RKO (cell line): ENCODE measurements at places on chromosomes 2 and 18.

- DNase-seq, result no peak
Measured at GRCh38 chr2:200376513-200377354, 70.2 kb downstream of the SPATS2L start.

GRCh38 chr2:23947350-23947749 lies 7.1 kb downstream of the UBXN2A start:
- DNase-seq, result no peak

DNA sequence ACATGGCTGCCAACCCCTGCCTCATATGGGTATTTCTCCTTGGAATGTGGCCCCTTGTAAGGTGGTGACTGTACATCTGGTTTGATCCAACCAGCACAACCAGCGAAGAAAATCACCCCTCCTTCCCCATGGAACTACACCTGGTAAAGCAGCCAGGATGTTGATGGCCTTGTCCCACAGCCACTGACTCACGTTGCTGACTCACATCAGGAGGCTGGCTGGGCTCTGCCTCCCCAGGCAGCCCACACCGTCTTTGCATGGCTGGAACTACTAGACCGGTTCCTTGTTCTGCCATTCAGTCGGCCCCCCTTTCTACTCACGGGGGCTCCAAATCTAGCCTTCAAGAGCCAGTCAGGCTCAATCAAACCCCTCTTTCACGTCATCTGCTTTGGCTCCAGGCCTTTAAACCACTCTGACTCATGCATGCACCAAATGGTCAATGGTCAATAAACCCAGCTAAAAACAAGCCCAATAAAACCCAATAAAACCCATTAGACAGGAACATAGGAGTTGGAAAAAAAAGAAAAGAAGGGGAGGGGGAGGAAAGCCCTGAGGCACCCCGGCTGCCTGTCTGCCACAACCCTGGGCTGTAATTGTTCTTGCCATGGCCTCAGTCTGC lies 114.8 kb downstream of the PLB1 start:
- peak; percentile 79 for DNase-seq

DNA sequence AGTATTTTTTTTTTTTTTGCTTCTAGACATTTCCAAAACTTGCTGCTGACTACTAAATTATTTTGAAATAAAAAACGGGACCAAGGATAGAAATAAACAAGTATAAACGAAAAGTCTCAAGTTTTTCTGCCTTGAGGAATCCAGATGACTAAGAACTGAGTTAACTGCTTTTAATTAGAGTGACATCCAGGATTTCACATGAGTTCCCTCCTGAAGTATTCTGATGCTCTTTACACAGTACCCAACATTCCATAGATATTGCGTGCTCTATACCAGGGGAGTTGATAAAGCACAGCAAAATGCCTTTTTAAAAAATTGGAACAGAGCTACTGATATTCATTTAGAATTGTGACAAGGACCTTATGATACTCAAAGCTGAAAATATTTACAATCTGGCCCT lies 618.0 kb downstream of the CCDC85A start:
- DNase-seq, result peak; percentile 3

DNA sequence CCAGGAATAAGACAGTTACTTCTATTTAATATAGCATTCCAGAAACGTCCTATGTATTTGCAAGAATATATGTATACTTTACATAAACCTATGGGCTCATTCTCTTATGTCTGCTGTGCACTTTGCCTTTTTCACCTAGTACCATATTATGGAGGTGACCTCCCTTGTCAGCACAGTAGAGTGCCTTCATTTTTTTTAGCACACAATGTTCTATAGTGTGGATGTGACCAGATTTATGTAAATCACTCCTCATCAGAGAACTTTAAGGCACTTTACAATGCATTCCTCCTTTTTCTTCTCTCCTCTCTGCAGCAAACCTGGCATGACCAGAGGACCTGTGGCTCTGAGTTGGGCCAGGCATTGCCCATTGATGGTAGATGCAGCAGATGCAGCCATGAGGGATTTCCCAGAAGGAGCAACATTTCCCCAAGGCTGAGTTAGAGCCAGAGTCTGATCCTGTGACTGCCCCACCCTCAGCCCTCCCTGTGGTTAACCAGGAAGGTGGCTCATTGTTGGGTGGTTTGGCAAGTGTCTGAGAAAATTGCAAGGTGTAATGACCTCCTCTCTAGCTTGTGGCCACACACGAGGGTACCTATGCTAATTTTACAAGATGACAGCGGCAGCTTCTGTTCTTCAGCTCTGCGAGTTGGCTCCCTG lies 76.5 kb upstream of the DLX2 start:
- DNase-seq, result no peak

DNA sequence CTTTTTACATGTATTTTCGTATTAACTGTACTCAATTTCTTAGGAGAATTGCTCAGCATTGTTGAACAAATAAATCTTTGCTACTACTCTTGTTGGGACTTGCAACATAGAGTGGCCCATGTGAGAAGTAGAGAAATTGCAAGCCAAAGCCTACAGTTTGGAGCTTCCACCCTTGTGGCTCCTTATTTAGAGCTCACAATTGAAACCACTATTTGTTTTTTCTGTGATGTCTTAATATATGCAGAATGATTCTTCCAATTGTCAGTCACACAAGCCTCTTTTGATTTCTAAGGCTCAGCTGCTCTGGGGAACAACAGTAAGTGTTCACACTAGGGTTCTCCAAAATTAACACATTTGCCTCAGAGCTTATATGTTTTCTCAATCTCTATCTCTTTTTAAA lies 60.2 kb upstream of the GALNT13 start:
- DNase-seq, result no peak

DNA sequence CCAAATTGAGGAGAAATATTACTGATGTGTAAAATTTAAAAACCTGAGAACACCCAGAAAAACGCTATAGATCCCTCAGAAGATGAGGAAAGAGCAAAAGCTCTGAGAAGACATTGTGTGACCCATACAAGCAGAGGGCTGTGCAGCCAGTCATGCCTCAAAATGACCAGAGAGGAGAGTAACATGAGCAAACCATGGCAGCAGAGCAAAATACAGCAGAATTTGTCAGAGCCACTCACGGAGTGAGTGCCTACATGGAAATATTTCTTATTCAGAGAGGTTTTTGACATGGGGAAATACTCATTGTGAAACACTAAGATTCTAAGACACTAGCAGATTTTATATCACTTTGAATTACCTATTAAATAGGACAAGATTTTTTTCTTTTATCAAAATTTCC lies 96.8 kb upstream of the DNAJC10 start:
- DNase-seq, result no peak

DNA sequence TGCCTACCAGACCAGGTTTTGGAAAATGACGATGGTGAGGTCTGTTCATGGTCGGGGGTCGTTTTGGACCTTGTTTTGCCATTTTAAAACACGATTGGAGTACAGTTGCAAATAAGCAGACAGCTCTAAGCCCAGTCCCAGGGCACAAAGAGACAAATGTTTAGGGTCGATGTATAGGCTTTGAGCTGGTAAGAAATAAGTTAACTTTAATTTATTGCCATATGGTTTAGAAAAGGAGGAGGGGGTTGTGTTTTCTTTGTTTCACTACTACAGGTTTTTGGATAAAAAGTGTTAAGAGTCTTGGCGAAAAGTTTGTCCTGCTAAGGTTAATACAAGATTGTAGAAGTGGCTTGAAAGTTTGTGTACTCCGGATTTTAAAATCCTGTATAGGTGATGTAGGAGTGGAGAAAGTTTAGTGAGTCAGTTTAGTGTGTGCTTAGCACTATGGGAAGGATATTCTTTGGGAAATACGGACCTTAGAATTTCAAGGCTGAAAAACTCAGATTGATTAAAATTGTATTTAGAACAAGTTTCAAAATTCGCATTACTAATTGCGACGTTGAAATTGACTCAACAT lies 1.3 kb downstream of the KCMF1 start:
- DNase-seq, result peak; percentile 78

DNA sequence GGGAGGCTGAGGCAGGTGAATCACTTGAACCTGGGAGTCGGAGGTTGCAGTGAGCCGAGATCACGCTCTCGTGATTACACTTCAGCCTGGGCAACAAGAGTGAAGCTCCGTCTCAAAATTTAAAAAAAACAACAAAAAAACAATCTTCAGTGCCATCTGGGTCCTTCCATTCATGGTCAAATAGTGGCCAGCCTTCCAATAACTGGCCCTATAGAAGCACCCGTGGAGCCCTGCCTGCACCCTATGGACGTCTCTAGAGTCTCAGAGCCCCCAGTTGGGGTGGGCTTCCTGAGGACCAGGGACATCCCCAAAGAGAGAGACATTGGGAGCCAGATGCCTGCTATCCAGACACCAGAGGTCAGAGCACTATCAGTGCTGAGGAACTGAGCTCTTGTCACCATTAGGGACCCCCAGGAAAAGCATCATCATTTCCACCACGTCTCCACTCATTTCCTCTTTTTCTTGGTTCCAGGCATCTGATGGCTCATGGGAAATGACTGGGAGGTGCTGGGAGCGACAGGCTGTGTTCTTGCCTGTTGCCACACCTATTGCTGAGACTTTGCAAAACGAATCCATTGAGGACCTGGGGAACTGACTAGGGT lies 9.4 kb downstream of the NEU2 start:
- no peak for DNase-seq

DNA sequence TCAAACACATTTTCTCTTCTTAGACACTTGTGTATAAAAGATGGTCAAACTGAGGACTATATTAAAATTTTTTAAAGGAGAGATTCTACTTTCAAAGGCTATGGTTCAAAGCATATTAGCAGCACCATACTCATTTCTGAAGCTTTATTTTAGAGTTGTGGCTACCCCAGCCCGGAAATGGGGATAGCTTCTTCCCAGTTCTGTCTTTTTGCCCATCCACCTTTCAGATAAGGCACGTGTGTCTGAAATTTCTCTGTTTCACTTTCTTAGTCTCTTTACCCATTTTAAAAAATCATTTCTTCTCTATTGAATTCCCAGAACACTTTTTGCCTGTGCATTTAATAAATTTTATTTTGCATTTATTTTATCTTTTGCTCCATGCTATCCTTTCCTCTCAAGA lies 431.5 kb downstream of the RNF144A start:
- DNase-seq, result no peak

GRCh38 chr18:7414459-7414858 lies 152.7 kb upstream of the PTPRM start:
- DNase-seq, result no peak

DNA sequence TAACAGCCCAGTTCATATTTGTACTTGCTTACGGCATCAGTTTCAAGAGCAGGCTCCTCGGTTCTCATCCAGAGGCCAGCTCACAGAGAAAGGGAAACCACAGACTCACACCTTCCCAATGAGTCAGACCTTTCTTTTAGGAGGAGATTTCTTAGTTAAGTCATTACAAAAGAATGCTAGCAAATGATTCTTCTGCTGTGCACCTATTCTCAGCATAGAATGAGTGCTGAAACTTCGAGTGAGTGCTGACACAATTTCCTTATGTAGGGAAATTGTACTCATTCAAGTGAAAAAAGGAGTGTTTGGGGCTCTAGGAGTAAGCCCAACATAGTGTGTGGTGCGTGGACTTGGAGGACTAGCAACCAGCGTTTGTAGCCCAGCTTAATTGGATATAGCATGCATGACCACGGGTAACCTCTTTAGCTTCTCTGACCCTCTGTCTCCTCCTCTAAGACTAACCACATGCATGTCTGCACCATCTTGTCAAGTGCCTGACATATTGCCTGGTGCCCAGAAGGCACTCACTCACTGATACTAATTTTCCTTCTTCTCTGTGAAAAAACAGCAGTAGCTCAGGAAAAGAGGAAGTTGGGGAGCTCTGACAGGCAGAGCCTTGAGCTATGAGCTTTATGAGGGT lies 87.0 kb downstream of the ALPK2 start:
- DNase-seq, result peak; percentile 92

DNA sequence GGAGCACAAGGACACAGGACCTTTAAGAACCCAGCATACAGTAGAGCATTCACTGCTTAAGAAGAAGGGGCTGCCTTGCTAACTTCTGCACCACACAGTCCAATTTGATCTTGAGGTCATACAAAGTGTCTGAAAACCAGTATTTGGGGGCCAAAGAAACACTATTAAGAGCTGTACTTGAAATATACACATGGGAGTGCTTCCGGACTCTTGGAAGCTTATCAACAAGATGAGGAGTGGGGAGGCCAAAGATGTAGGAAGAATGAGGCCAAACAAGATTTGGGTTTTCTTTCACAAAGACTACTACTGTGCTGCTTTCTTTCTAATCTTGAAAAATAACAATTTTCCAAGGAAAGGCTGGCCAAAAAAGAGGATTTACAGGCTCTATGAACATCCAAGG lies 24.8 kb upstream of the MALL start:
- DNase-seq, result no peak

GRCh38 chr18:65786474-65786873 lies 35.7 kb downstream of the CDH7 start:
- no peak for DNase-seq

DNA sequence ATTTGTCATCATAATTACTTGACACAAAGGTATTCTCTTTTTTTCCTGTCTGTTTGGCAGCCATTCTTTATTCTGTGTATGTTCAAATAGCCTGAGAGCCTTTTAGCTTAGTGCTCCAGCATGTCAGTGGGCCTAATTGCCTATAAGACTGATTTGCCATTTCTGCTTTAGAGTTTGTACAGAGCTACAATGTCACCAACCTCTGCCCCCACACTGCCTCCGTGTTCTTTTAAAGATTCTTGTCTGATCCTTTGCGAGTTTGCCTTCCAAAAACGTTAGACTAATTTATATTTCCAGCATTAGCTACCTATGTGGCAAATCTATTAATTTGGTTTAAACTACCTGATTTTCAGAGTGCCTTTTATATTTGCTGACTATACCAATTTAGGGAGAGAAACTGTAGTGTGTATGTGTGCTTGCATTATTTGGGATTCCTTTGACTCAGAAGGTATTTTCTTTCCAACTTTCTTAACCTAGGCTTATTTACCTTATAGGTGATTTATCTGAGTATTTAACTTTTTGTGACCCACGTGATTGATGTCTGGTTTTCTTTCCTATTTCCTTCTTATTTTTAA lies 70.8 kb downstream of the FAM117B start:
- no peak for DNase-seq

- DNase-seq, result no peak
Measured at GRCh38 chr18:13377496-13377895, 158.9 kb downstream of the LDLRAD4 start.

DNA sequence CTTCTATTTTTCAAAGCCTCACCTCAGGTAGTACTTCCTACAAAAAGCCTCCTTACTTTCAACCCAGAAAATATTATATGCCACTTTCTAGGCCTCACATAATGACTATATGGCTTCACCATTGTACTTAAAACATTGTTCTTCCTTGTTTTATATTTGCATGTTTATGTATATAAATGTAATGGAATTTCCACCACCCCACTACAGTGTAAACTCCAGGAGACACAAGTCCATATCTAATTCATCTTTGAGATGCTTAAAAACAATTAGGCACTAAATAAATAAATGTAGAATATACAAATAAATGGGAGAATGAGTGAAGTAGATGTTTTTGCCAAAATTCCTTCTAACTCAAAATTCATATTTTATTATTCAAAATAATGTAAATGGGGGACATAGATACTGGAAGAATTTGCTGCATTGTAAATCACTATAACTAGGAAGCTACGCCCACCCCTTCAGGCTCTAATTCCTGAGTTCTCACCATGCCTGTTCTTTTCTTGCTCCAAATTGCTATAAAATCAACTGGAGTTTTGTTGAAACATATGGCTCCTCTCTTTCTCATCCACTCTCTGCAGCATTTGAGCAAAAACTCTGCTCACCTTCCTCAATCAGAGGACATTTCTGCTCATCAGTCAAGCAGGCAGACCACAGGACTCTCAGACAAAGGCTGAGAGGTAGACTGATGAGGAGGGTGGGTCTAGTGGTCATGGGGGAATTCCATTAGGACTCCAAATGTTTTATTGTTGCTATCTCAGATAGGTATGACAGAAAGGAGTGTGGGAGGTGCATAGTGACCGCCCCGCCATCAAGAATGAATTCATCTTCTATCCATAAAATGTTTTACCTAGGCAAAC lies 243.0 kb downstream of the HNMT start:
- DNase-seq, result no peak

GRCh38 chr2:149313512-149313972 lies 16.8 kb upstream of the LYPD6 start:
- peak; percentile 45 for DNase-seq
